ENCODE measurements at places on chromosomes 1 and 21. TPM values are rescaled to one million over a fixed set of nuclear protein-coding genes. Genes with fewer than 3 reads are reported as not detected.

Gene HLCS
- 37.6 TPM for total RNA-seq

Gene HSD11B1
- not detected for total RNA-seq

Gene IL19
- not detected for total RNA-seq

Gene RGS16
- total RNA-seq: 0.94 TPM

Gene RGS8
- total RNA-seq: 10.3 TPM

Data from parietal lobe (tissue), 2 donors.